ENCODE measurements at places on chromosomes 6 and 20.

GRCh38 chr6:33895988-33896387 is 92.2 kb upstream of the MLN start:
- no peak for DNase-seq

DNA sequence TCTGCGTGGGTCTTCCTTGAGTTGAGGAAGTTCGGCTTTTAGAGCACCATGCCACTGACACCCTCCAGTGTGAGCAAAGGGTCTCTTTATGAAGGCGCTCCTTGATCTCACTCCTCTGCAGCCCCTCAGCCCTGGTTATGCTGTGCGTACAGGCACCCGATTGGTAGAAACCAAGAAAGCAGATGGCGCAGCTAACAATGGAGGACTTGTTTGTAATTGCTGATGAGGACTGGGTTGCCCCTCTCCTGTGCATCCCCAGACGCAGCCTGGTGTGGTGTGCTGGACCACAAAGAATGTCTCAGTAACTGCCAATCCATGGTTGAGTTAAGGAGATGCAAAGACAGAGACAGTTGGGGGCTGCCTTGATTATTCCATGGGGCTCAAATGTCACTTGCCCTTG is 30.2 kb downstream of the INSM1 start:
- no peak for DNase-seq

GRCh38 chr6:13445744-13446115 is 41.7 kb downstream of the GFOD1 start:
- no peak for DNase-seq

DNA sequence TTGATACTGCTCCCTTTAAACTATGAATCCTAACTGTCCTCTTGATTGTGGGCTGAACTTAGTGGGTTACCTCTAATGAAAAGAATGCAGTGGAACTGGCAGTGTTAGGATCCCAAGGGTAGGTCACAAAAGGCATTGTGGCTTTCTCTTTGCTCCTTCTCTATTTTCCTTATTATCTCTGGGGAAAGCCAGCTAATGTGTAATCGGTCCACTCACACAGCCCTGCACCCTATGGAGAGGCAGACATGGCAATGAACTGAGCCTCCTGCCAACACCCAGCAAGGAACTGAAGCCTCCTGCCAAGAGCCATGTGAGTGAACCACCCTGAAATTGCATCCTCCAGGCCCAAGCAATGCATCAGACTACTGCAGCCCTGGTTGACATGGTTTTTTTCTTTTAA is 24.6 kb upstream of the ZNF133 start:
- DNase-seq = no peak

GRCh38 chr6:44976677-44977641 is 351.2 kb upstream of the RUNX2 start:
- peak; percentile 60 for DNase-seq

GRCh38 chr6:157642736-157643135 is 180.3 kb upstream of the SNX9 start:
- DNase-seq = no peak

DNA sequence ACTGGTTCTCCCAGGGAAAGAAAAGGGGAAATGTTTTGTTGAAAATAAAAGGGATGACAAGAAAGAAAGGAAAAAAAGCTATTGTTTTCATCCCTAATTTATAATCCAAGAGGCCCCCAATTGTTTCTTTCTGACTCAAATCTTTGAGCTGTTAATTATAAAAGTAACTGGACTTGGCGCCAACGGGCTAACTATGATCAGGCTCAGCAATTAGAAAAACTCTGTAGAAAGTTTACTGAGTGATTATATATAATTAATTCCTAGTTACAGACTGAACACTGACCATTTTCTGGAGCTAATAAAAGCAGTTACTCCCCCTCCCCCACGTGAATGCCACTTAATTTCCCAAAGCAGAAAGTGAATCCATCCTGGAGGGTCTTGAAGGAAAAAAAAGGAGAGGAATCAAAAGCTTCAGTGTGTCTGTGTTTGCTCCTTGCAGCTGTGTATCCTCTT is 3.2 kb downstream of the ZMYND8 start:
- DNase-seq = no peak

DNA sequence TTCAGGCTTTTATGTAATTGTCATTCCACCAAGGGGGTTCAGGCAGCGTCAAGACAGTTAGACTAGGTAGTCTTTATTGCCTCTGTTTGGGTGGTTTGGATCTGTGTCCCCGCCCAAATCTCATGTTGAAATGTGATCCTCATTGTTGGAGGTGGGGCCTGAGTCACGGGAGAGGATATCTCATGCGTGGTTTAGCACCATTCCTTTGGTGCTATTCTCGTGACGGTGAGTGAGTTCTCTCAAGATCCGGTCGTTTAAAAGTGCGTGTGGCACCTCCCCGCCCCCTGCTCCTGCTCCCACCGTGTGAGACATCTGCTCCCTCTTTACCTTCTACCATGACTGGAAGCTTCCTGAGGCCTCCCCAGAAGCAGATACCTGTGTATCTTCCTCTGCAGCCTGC is 51.3 kb upstream of the FOXC1 start:
- no peak for DNase-seq

- DNase-seq = no peak
These were observed 2.0 kb upstream of the ACSS1 start for GRCh38 chr20:25059866-25060465.

GRCh38 chr20:61931476-61932198 is 134.0 kb downstream of the TAF4 start:
- no peak for DNase-seq

GRCh38 chr6:106637051-106637716 is 7.8 kb downstream of the QRSL1 start:
- peak; percentile 16 for DNase-seq

Data from GM12865 (cell line).